ENCODE measurements at places on chromosomes 13 and 19. TPM values are rescaled to one million over a fixed set of nuclear protein-coding genes. Genes with fewer than 3 reads are reported as not detected.
A peak's percentile ranks its signal among the peaks of the same experiment; 100 is the strongest.

DNA sequence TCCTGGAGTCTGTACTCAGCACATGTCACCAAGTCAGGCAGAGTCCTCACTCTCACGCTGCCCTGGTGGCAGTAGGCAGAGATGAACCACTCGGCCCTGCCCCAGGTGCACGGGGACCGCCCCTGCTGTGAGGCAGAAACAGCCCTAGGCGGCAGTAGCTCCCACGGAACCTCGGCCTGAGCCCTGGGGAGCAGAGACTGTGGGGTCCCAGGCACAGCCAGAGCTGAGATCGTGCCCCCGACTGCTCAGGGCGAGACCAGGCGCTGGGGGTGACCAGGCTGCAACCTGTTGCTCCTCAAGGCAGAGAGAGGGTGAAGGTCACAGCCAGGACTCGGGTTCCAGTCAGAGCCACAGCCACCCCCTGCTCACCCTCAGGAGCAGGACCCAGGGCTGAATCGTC, 34.9 kb downstream of the AP1M1 start:
- H3K4me1 ChIP-seq: no peaks in the 10 kb centered on the region
- H3K27me3 ChIP-seq: no peaks in the 10 kb centered on the region
- H3K27ac ChIP-seq: no peak overlapping the region
- no peak for DNase-seq
- no peak overlapping the region for H3K4me3 ChIP-seq
- peaks cover 15% of the 10 kb centered on the region for H3K36me3 ChIP-seq

DNA sequence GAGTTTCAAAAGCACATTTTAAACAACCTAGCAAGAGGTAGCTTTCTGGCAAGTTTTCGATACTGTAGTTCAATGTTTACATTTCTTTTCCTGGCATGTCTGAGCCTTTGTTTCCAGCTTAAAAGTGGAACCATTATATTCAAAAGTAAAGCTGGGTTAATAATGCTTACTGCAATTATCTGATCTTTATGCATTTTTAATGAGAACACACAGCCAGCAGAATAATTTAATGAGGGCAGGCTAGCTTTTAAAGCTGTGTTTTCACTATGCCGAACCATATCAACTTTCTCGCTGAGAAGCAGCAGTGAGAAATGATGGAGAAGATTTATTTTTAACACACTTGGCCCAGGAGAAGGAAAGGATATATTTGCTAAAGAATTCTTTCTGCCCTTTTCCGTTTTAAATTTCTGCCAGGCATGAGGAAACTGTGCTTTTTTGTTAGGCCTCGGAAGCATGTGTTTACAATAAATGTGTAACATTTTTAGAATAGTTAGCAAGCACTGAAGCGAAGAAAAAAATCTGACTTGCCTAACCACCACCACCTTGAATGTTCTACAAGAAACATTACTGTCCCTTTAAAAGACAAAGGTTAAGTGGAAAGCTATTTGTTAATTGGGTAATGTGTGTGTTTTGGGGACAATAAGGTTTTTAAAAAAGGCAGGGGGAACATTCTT, 1.0 kb downstream of the MBNL2 start:
- peak overlapping the region; percentile 78 for H3K27ac ChIP-seq
- no peak for DNase-seq
- peaks cover 47% of the 10 kb centered on the region for H3K4me1 ChIP-seq
- no peaks in the 10 kb centered on the region for H3K36me3 ChIP-seq
- H3K4me3 ChIP-seq: peak overlapping the region; percentile 73

DNA sequence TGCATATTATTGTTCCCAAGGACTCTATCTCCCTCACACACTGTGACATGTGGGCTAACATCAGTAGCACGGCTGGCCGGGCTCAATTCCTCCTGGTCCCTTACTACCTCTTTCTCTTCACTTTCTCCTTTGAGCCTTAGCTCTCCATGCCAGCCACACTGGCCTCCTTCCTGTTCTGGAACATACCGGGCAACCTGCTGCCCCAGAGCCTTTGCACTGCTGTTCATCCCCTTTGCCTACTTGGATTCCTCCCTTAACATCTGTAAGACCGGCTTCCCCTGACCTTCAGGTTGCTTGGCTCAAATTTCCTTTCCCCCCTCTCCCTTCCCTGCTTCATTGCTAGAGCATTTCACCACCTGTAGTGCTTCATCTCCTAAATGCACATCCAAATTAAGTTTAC, 17.1 kb downstream of the IRS2 start:
- no peak overlapping the region for H3K4me3 ChIP-seq
- no peak for DNase-seq
- H3K27me3 ChIP-seq: no peaks in the 10 kb centered on the region
- H3K4me1 ChIP-seq: peaks cover 6% of the 10 kb centered on the region
- H3K27ac ChIP-seq: no peak overlapping the region

DNA sequence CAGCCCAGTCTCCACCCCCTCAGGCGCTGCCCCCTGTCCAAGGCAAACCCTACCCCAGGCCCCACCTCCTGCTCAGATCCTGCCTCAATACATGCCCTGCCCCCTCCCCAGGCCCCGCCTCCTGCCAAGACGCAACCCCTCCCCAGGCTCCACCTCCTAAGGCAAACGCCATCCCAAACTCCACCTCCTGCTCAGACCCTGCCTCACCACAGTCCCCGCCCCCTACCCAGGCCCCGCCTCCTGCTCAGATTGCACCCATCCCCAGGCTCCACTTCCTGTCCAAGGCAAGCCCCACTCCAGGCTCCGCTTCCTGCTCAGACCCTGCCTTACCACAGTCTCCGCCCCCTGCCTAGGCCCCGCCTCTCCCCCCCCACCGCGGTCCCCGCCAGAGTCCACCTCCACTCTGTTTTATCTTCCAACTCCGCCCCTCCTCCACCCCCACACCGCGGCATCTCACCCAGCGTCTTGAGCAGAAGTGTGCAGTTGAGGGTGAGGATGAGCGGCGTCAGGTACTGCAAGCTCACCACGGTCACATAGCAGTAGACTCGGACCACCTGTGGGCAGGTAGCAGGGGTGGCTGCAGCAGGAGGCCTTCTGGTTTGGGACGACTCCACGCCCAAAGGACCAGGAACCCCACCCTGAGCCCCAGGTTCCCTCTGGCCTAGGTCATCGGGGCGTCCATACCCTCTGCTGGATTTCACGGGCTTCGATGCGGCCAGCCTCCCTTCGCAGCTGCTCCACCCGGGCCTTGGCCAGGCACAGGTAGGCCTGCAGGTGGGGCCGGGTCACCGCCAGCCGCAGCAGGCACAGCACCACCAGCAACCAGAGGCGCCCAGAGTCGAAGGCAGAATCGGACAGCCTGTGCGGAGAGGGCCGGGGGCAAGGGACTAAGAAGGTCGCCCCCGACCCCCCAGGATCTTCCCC, 17.7 kb downstream of the TMEM161A start:
- no peaks in the 10 kb centered on the region for H3K27me3 ChIP-seq
- no peak overlapping the region for H3K27ac ChIP-seq
- no peak for DNase-seq
- no peaks in the 10 kb centered on the region for H3K36me3 ChIP-seq

DNA sequence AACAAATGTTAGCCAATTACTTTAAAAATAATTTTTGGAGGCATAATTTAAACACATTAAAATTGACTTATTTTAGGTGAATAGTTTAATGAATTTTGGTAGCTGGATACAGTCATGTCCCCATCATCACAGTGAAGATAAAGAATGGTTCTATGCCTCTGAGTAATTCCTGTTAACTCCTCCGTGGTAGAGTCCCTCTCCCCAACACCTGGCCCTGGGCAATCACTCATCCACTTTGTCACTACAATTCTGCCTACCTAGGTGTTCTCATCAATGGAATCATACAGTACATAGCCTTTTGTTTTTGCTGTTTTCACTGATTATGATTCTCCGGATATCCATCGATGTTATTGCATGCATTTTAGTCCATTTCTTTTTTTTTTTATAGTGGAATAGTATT, 55.6 kb downstream of the ING1 start:
- H3K4me3 ChIP-seq: no peak overlapping the region
- H3K27me3 ChIP-seq: no peaks in the 10 kb centered on the region
- no peak overlapping the region for H3K27ac ChIP-seq

DNA sequence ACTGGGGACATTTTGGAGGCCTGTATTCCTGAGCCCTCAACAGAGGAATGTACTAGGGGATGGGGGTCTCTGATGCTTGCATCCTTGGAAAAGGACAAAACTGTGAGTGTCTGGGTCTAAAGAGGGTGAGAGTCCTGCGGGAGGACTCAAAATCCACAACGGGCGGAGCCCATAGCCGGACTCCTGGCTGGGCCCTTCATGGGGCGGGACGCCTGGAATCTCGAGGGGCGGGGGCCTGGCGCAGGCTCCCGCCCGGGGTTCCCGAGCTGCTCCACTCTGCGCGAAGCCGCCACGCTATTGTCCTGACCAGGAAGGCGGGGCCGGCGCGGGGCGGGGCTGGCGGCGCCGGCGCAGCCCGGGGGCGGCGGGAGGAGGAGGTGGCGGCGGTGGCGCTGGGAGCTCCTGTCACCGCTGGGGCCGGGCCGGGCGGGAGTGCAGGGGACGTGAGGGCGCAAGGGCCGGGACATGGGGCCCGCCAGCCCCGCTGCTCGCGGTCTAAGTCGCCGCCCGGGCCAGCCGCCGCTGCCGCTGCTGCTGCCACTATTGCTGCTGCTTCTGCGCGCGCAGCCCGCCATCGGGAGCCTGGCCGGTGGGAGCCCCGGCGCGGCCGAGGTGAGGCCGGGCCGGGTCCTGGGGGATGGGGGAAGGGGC, at the start of gene APLP1:
Gene APLP1, plus strand, starts transcription at position 403 of the 651 bp plus-strand sequence. Its CDS starts 63 bp downstream, at position 466.
- H3K4me1 ChIP-seq: peaks cover 18% of the 10 kb centered on the region
- DNase-seq: peak; percentile 54
- H3K4me3 ChIP-seq: peak within 1 kb of the TSS; percentile 34
- no peak within 1 kb of the TSS for H3K27ac ChIP-seq
- no peaks in the 10 kb centered on the region for H3K36me3 ChIP-seq

Gene PRR19
- total RNA-seq: 0.73 TPM

- H3K4me3 ChIP-seq: no peak overlapping the region
- H3K27ac ChIP-seq: no peak overlapping the region
Measured at GRCh38 chr13:47000165-47000564, 103.3 kb upstream of the HTR2A start.

DNA sequence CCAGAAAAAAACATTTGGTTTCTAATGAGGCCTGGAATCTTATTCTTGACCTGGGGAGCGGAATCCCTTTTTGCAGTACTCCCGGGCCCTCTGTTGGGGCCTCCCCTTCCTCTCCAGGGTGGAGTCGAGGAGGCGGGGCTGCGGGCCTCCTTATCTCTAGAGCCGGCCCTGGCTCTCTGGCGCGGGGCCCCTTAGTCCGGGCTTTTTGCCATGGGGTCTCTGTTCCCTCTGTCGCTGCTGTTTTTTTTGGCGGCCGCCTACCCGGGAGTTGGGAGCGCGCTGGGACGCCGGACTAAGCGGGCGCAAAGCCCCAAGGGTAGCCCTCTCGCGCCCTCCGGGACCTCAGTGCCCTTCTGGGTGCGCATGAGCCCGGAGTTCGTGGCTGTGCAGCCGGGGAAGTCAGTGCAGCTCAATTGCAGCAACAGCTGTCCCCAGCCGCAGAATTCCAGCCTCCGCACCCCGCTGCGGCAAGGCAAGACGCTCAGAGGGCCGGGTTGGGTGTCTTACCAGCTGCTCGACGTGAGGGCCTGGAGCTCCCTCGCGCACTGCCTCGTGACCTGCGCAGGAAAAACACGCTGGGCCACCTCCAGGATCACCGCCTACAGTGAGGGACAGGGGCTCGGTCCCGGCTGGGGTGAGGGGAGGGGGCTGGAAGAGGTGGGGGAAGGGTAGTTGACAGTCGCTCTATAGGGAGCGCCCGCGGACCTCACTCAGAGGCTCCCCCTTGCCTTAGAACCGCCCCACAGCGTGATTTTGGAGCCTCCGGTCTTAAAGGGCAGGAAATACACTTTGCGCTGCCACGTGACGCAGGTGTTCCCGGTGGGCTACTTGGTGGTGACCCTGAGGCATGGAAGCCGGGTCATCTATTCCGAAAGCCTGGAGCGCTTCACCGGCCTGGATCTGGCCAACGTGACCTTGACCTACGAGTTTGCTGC, at the start of gene ICAM4:
Gene ICAM4, plus strand, starts transcription at position 153 of the 935 bp plus-strand sequence. Its CDS starts 58 bp downstream, at position 211.
- H3K27ac ChIP-seq: peak within 1 kb of the TSS; percentile 62
- peaks cover 10% of the 10 kb centered on the region for H3K36me3 ChIP-seq
